Gastroesophageal sphincter (tissue), 4 donors: ENCODE measurements at places on chromosomes 7 and 10.

DNA sequence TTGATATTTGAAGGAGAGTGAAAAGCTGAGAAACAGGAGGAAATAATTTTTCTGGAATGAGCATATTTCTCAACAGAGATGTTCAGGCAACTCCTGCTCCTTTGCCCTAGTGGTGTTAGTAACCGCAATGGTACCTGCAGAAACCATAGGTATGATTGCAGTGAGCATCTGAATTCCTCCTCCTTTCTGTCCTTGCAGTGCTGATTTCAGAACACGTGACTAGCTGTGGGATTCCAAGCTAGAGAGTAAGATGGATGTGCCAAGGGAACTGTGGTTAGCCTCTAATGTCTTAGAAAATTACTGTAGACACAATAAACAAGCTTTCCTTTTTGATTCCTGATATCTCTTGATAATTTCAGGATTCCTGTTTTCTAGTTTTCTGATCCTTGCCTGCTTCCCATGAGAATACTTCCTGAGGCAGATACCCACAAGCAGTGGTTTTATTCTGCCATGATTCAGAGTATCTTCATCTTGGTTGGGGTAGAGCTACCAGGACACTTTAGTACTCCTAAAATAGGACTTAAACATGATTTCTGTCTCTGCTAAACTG is 27.5 kb downstream of the LRGUK start:
- ATAC-seq, result no peak

GRCh38 chr7:92623544-92623943 is 33.4 kb upstream of the FAM133B start:
- no peak for ATAC-seq

DNA sequence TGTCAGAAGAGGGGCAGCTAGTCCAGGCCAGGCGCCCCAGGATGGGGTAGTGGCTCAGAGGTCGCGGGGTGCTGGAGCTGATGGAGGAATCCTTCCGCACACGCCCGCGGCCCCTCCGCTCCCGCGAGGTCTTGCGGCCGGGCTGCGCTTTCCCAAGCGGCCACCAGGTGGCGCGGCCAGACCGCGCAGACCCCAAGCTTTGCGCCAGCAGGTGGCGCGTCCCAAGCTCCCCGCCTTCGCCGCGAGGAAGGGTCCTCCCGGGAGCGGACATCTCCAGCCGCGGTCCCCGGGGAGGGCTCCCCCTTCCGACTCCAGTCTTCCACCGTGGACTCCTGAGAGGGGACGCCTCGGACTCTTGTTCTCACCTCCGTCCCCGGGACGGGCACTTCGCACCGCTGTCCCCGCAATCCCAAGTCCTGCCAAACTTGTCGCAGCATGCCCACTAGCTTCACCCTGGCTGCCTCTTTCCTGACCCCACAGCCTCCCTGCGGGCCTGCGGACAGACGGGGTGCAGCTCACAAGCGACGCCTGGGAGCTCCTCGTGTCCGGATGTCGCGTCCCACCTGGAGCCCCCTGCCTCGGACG is 19.4 kb downstream of the KCNK18 start:
- ATAC-seq, result peak; percentile 80

GRCh38 chr10:24503461-24504320 is 220.0 kb downstream of the ARHGAP21 start:
- ATAC-seq, result peak; percentile 61

DNA sequence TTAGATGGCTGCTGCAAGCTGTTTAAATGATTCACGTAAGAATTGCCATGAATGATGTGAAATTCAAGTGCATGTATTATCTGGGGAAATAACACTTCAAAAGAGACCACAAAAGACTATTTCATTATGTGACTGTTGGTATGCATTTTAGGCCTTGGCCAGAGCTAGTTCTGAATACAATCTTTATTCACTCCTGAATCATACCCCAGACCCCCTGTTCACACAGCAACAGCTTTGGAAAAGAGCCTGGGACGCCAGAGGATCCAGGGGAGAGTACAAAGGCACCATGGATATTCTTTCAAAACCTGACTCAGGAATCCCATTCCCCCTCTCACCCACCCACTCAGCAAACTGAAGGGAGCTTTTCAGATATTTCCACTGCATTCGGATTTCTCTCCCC is 377.1 kb upstream of the DPP6 start:
- ATAC-seq, result no peak

DNA sequence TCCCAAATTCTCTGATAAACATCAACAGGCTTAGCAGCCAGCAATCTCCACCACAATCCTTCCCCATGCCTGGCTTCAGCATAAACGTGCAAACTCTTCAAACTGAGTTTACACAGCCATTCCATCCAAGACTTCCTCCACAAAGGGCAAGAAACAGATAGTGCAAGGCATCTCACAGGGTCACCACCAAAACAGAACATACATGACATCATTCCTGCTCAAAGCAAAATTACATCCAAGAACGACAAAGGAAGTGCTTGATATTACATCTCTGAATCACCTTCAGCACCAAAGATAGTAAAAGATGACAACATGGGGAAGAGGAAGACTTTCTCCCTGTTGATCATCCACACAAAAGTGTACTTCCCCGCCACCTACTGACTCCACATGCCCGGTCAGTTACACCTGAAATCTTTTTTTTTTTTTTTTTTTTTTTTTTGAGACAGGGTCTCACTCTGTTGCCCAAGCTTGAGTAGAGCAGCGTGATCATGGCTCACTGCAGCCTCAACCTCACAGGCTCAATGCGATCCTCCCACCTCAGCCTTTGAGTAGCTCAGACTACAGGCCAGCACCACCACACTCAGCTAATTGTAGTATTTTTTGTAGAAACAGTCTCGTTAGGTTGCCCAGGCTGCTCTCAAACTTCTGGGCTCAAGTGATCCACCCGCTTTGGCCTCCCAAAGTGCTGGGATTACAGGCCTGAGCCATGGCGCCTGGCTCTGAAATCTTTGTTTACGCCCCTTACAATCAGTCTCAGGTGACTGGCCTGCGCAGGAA is 127.5 kb downstream of the PARD3 start:
- no peak for ATAC-seq

- no peak for ATAC-seq
Observed at GRCh38 chr7:29552392-29552791, 11.2 kb upstream of the PRR15 start.

GRCh38 chr10:60425392-60426110 is 35.9 kb upstream of the ANK3 start:
- ATAC-seq, result no peak

GRCh38 chr10:88182601-88182930 is 319.1 kb downstream of the PTEN start:
- ATAC-seq, result no peak

DNA sequence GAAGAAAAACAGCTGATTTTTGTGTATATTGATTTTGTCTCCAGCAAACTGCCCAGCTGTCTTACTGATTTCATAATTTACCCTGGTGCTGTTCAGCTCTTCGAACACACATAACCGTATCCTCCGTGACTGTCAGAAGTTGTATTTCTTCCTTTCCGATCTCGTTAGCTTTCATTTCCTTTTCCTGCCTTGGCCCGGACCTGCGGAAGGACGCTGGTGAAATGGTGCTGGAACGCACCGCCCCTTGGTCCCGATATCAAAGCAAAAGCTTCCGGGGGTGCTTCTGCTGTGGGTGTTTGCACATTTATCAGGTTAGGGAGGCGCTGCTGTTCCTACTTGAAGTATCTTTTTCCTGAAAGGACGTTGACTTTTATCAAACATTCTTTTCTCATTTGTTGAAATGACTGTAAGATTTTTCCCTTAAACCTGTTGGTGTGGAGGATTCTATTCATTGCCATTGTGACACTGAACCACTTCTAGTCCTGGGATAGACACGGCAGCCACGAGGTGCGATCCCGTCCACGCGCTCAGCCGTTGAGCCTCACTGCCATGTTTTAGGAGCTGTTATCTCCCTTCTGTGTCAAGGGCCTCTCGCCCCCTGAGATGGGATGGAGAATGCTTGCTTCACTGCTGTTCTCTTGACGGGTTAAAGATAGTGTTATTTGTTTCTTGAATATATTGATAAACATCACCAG is 72.6 kb downstream of the FOXL3 start:
- ATAC-seq, result no peak

- ATAC-seq, result no peak
Observed at GRCh38 chr7:130894909-130895750, 161.1 kb upstream of the KLF14 start.

DNA sequence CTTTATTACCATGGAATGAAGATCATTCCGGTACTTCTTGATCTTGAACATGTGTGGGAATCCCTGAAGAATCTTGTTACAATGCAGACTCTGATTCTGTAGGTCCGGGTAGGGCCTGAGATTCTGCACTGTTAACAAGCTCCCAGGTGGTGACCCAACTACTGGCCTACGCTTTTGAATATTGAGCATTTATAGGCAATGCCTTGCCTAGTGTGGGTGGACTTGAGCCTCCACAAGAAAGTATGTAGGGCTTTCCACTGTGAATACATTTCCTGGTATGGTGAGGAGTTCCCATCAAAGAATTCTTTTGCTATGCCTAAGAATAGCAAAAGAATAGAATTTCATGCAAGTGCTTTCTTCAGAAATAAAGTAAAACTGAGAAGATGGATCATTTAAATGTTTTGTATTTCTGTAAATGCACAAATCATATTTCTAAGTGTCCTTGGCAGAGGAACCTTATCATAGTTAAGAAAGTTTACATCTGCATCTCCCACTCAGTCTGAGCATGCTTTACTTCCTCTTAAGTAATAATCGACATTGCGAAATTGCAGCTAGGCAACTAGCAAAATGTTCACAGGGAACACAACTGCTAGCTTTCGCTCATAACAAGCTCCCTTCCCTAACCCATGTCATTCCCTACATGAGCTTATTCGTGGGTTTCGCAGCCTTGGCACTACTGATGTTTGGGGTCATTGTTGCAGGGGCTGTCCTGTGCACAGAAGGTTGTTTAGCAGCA is 71.4 kb downstream of the AHR start:
- ATAC-seq, result peak; percentile 83

- ATAC-seq, result peak; percentile 62
Observed at GRCh38 chr7:55056577-55057480, 38.0 kb downstream of the EGFR start.

DNA sequence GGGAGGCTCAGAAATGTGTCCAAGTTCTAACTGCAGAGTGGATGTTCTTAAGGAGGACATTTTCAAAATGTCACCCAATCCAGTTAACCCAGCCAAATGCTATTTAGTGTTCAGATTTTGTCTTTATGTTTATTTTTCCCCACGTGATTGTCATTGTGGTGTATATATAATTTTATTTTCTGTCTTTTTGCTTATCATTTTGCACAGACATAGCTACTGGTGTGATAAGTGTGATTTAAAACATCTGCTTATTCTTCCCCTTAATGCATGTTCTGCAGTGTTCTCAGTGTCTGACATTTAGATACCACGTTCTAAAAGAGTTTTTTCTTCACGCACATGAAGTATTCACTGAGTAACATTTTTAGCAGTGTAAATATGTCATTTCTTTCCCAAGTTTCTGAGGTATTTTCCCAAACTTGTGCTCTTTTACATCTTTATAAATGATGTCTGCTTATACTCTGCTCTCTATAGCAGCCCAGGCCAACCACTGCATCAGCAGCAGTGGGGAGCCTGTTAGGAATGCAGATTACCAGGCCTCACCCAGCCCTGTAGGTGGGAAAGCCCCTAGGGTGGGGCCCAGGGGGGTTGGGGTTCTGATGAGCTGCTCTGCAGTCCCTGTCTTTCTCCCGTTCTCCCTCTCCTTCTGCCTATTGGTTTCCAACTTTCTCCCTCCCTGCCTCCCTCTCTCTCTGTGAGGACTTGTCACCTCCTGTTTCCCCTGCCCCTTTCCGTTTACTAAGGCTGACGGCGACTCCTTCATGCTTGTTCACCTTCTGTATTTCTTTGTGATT is 20.8 kb downstream of the ADCY1 start:
- ATAC-seq, result no peak

DNA sequence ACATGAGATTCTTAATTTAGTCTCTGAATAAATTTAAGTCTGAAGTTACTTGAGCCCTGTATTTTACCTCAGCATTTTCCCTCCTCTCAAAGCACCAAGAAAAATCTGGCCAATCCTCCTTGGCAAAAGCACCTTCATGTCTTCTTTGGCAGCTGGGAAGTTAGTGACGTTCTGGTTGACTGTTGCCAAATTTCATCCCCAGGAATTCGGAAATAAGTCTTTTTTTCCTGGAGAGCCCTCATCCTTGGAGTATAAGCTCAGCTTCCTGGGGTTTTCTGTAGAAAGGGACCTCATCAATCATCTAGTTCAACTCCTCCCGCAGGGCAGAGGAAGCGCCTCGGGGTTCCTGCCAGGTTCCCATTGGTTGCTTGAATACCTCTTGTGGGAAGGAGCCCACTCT is 377.6 kb downstream of the PHTF2 start:
- no peak for ATAC-seq

- no peak for ATAC-seq
Observed at GRCh38 chr10:128161031-128161430, 34.8 kb upstream of the MKI67 start.

GRCh38 chr7:26216049-26216448 is 14.5 kb downstream of the CBX3 start:
- no peak for ATAC-seq

DNA sequence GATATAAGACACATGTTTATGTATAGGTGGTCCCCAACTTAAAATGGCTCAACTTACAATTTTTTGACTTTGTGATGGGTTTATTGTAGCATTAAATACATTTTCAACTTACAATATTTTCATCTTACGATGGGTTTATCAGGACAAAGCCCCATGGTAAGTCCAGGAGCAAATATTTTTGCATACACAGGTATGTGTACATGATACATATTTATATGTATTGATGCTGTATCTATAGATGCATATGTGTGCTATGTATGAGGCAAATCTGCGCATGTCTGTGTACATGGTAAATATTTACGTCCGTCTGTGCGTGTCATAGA is 664 bp upstream of the UBE3C start:
- ATAC-seq, result no peak

DNA sequence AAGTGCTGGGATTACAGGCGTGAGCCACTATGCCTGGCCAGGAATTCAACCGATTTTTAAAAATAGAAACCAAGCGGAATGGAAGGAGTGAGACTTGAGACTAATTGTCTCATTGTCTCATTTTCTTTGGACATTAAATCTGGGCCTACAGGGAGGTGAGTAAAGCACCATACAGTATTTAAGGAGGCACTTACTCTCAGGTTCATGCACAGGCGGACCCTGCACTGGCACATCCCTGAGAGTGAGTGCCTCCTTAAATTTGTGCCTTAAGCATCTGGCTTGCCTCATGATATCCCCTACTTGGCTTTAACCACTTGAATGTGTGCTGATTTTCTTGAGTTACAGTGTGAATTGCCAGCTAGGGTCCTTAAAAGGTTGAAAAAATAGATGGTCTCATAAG is 10.6 kb downstream of the UBE3C start:
- ATAC-seq, result no peak

DNA sequence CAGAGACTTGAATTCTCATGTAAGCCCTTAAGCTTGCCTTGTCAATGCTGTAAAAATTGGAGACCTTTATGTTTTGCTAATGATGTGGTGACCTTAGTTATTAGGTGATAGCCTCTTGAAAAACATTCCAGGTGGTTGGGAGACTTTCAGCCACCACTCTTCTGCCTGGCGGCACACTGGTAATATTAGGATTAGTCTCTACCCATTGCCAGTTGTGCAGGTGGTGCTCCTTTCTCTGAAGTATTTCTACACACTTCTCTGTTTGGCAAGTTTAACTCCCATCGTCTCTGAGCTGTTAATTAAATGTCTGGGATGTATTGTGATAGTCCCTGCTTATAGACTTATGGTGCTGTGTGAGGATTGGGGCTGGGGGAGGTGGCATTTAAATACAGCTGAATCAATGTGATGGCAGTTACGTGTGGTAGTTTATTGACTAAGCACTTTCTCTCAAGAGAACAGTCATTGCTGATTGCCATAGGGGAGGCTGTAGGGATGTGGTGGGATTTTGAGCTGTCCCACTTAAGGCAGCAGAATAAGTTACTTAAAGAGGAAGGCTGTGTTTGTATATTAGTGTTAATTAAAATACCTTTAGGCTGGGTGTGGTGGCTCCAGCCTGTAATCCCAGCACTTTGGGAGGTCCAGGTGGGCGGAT is 61.7 kb downstream of the DAGLB start:
- no peak for ATAC-seq
